ENCODE measurements at places on chromosomes 1 and 21.

GRCh38 chr1:6489383-6489765 lies 2.1 kb downstream of the PLEKHG5 start:
- DNase-seq = no peak

DNA sequence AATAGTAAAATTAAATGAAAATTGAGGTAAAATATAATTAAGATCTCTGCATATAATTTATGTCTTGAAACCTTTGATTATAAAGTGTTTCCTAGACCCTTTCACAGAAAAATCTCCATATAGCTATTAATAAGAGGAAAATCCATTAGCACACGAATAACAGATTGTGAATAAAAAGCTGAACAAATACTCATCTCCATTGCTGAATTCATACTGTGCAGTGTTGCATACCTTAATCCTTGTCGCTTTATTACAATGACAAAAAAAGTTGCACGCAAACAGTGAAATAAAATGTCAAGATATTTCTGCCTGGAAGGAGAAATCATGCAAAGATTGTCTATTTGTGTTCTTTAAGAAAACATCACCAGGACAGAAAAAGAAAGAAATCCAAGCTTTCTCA lies 499.1 kb upstream of the TMPRSS15 start:
- DNase-seq = no peak

GRCh38 chr1:235075777-235076308 lies 52.8 kb downstream of the TOMM20 start:
- DNase-seq = no peak

GRCh38 chr1:27507960-27508665 lies 18.1 kb upstream of the WASF2 start:
- DNase-seq = no peak

DNA sequence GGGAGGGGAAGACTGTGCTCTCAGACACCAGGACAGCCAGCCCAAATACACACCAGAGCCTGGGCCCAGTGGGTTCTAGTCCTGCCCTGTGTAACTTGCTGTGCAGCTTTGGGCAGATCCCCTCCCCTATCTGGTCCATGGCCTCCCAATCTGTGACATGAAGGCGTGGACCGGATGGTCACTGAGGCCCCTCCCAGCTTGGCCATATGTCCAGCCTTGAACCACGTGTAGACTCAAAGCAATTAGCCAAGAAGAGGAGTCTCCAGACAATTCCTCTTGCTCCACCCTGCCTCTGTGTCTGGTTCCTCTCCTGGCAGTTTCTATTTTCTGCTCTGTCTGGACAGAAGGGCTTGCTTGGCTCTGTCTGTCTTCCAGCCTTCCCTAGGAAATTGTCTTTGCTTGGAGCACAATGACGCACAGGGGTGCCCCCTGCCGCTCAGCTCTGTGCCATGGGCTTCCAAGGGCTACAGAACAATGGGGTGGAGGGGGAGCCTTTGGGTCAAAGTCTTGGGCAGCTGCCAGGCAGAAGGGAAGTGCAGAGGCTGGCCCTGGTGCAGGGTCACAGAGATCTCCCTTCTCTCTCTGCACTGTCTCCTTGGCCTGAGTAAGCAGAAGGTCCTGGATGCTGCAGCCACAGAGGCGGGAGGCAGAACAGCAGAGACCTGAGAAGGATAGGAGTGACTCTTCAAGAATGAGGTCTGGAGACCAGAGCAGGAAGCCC lies 66.1 kb downstream of the TENT5C start:
- DNase-seq = no peak

DNA sequence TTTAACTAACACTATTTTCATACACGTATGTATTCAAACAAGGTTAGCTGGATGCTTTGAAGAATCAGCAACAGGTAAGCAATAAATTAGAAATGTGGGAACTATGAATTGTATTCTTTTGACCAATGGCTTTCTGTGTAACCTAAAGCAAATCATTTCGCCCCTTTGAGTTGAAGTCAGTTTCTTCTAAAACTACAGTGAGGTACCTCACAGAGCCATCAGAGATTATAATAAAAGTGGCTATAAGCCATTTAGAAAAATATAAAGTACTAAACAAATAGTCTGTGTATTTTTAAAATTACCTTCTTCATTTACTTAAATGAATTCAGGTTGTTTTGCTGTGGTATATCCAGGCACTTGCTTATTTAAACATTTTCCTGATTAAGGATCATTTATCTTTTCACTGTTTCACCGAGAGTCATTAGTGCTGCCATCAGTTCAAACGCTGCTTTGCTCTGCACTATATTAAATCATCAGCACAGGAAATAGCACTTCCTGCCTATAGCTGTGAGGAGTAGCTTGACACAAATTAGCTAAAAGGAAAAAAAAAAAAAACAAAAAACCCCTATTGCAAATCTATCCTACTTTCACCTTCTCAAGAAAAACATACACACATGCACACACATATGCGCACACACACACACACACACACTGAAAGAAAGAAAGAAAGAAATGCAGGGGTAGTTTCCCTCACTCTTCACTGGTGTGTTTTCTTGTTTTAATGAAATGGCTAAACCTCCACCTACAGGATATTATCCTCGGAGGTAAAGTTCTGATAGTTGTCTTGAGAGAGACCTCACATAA lies 39.8 kb upstream of the C1orf105 start:
- DNase-seq = peak; percentile 25

DNA sequence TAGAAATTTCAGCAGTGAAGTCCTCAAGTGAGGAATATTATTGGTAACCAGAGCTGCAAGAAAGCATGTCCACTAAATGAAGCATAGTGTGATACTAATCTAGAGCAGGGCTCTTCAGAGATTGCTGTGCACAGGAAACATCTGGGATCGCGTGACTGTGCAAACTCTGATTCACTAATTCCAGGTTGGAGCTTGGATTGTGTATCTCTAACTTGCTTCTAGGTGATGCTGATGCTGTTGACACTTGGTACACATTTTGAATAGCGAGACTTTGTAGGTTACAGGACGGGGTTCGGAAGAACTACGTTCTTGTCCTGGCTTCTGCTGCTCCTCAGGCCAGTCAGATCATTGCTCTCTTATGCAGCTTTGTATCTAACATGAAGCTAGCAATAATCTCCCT lies 66.5 kb downstream of the PRRX1 start:
- DNase-seq = no peak

DNA sequence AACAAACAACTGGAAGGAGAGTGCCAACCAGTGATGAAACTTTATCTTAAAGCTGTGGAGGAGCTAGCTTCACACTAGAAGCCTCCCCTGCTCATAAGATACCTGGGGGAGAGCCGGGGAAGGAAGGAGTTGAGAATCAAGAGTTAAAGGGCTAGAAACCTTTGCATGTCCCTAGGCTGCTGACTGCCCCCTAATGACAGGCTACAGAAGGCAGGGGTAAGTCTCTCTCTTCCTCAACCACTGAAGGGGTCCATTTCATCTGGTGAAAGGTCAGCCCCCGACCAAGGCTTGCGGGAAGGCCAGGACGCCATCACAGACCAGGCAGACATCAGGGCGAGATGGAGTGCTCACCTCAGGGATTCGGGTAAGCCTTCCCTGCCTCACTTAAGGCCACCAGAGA lies 65.6 kb upstream of the GRHL3 start:
- DNase-seq = no peak

DNA sequence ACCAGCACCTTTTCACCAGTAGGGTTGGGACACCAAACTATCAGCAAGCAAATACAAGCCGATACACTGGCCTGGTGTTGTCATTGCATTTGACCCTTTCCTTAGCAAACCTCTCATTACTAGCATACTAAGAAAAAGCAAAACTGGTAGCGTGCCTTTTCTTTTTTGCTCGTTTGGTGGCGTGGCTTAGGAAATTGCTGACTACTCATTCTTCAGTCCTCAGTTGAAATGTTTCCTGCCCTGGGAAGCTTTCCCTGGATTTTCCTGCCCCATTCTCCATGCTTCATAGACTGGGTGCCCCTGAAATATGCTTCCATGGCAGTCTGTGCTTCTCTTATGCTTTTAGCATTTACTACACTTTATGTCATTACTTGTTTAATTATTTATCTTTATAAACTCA lies 42.0 kb downstream of the MTR start:
- DNase-seq = no peak

DNA sequence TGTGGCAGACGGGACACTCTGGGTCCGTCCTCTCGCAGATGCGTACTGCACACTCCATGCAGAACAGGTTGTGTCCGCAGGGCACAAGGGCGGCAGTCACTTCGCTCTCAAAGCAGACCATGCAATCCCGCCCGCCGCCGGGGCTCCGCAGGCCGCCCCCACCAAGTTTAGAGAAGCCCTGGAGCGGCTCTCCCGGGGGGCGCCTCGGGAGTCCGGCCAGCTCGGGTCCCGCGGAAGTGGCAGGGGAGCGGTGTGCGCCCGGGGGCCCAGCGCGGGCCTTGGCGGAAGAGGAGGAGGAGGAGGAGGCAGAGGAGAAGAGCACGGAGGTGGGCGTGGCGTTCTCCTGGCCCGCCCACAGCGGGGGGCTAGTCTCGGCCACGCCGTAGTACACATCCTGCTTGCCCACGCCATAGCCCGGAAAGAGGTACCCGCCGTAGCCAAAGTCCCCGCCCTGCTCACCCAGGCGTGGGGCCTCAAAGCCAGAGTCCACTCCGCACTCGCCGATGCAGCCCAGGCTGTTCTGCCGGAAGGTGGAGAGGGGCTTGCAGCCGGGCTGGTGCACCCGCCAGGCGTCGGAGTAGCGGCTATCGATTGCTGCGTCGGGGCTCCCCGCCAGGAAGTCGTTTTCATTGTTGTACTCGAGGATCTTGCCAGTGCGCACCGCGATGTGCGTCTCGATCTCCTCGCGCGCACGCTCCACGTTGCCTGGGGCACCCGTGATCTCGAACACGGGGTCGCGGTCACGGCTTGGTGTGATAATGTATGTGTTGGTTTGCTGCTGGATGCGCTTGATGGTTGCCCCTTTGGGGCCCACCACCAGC lies 5.4 kb downstream of the MEX3A start:
- peak; percentile 83 for DNase-seq

DNA sequence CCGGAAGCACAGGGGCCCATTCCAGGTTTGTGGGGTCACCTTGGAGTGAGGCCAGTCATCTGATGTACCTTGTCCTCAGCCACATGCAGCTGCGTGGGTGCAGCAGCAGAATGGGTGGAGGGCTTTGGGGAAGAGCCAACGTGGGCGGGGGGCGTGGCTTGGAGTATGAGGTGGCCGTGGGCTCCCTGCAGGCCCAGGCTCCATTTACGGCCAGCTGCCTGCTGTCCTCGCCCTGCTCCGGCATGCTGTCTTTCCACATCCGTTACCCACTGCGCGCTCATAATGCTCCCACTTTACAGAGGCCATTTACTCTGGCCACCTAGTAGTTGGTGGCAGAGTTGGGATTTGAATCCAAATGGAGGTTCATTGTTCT lies 27.8 kb upstream of the TINAGL1 start:
- DNase-seq = no peak

GRCh38 chr1:221174330-221174993 lies 295.2 kb downstream of the HLX start:
- no peak for DNase-seq

GRCh38 chr1:33248244-33248643 lies 8.0 kb upstream of the ZNF362 start:
- DNase-seq = no peak

GRCh38 chr1:220967911-220968310 lies 88.7 kb downstream of the HLX start:
- DNase-seq = no peak

- no peak for DNase-seq
Observed at GRCh38 chr1:64187646-64188045, 15.8 kb upstream of the UBE2U start.

DNA sequence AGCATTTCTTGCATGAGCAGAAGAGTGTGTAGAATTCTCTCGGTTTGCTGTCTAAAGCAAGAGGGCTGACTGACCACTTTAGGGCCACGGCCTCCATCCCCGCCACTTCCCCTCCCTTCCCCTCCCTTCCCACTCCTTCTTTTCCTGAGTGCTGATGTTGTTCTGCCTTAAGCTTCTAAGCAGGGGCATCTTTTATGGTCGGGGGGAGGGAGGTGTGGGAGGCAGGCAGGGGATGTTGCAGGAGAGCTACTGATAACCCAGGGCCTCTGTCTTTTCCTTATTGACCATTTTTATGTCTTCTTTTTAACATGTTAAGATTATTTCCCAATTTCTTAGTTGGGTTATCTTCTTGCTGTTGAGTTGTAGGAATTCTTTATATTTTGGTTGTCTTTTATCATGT lies 15.1 kb downstream of the USP25 start:
- no peak for DNase-seq

- DNase-seq = no peak
Observed at GRCh38 chr1:167165948-167166689, 54.6 kb upstream of the POU2F1 start.

DNA sequence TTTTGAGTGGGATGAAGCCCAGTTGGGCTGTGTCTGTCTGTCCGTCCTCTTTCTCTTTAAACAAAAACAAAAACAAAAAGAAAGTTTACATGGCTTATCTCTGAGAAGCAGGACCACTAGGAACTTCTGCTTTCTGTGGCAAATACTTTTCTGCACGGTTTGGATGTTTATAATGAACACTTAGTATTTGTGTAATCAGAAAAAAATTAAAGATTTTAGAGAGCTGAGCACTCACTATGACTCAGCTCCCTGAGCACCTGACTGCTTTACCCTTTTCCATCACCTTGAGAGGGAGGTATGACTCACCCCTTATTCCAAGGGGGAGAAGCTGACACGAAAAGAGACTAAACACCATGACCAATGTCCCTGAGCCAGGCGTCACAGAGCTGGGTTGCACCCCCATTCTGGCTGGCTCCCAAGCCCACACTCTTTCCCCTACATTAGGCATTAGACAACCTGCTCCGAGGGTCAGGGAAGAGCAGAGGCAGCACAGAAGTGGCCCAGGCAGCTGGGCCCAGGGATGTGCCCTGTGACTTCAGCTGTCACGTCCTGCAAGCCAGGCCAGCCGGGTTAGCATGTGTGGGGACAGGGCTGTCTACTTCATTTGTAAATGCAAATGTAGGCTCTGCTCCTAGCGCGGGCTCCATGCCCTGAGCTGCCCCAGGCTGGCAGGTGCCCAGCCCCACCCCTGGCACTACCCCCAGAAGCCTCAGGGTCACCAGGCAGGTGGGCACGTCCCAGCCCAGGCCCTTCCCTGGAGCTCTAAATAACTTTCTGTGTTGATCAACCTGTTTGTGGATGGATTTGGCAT lies 30.4 kb downstream of the RAP1GAP start:
- DNase-seq = no peak

GRCh38 chr1:20992322-20993056 lies 184.2 kb downstream of the EIF4G3 start:
- DNase-seq = peak; percentile 16

GRCh38 chr1:99636647-99637175 lies 9.2 kb upstream of the PALMD start:
- no peak for DNase-seq

- DNase-seq = no peak
Observed at GRCh38 chr1:87180682-87181081, 148.0 kb upstream of the LMO4 start.

DNA sequence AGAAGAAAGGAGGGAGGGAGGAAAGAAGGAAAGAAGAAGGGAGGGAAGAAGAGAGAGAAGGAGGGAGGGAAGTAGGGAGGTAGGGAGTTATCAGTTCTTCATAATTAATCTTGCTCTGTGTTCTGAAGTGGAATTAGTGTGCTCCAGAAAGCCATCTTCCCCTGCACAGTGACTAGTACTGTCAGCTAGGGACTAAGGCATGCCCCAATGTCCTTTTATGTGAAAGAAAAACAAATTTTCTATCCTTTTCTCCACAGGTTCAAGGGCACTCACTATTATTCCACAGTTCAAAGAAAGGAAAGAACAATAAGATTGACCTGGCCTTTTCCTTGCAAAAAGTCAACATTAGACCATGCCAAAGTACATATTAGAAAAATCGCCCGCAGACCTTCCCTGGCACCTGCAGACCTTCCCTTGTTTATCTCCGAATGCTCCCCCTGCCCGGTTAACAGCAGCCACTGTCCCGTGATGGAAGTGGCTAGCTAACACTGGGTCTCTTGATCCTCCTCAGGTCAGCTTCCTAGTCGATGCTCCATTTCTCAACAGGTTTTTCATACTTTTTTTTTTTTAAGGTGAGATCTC lies 107.2 kb upstream of the EDEM3 start:
- no peak for DNase-seq

All from GM10248 (cell line).